ENCODE measurements at places on chromosomes 1 and 21. TPM values are rescaled to one million over a fixed set of nuclear protein-coding genes. Genes with fewer than 3 reads are reported as not detected.
A peak's percentile ranks its signal among the peaks of the same experiment; 100 is the strongest.

DNA sequence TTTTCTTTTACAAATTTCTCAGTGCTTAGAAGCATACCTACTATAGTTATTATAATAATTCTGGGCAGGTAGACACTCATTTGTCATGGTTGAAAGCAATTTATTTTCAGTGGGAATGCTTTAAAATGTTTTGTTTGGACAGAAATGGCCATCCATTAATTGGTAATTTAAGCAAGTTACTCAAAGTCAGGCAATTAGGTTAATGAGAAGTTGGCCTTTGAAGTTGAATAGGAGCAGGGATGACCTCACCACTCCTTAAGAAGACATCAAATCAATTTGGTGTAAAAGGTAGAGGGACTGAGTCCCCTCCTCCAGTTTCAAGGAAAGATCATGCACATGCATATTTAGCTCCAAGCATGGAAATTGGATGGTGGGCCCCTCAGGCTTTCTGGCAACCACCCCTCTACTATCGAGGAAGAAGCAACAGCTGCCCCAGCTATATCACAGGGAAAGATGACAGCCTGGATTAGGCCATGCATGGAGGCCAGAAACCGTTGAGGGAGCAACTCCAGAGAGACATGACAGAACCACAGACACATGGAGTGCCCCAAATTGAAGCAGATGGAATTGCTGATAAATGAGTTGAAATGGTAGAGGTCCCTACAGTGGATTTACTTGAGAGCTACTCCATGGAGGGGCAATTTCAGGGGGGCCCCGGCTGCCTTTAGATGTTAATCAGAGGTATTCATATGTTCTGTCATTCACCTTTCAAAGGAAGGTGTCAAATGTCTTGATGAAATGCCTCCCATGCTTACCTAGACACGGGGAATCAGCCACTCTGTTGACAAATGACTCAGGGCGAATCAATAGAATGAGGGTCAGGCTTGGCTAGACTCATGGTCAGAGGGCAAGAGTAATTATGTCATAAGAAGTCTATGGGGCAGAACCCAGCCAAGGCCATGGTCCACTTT lies 26.7 kb downstream of the HLX start:
- no peaks in the 10 kb centered on the region for H3K27me3 ChIP-seq
- no peaks in the 10 kb centered on the region for H3K36me3 ChIP-seq
- no peak overlapping the region for H3K27ac ChIP-seq
- no peaks in the 10 kb centered on the region for H3K4me1 ChIP-seq

- no peak for DNase-seq
- no peaks in the 10 kb centered on the region for H3K27me3 ChIP-seq
- H3K27ac ChIP-seq, result no peak overlapping the region
- no peak overlapping the region for H3K4me3 ChIP-seq
- no peaks in the 10 kb centered on the region for H3K36me3 ChIP-seq
Measured at GRCh38 chr1:57420981-57421785, 2.7 kb downstream of the DAB1 start.

DNA sequence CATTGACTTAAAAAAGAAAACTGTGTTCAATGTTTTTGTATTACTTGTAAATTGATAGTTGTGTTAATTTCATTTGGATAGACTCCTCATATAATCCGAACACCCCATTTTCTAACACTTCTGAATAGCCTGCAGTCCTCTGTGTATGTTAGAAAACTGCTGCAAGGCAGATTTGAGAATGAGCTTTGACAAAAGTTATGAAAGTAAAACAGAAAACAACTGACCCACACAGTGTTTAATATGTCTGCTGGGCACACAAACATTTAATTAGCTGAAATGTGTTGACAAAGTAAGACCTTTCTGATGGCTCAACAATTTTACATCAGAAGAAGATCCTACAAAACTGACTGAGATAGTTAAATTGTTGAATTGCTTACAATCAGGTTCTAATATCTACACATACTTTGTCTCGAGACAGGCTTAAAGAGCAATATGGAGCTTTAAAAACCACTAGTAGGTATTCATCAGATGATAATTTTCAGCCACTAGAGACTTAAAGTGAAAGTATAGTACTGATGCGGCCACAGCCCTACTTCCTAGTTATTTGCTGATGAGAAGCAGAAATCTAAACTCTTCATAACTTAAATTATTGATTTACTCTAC lies 40.0 kb upstream of the PRMT6 start:
- H3K36me3 ChIP-seq, result no peaks in the 10 kb centered on the region
- no peaks in the 10 kb centered on the region for H3K27me3 ChIP-seq
- no peak overlapping the region for H3K4me3 ChIP-seq
- H3K4me1 ChIP-seq, result no peaks in the 10 kb centered on the region
- DNase-seq, result no peak

DNA sequence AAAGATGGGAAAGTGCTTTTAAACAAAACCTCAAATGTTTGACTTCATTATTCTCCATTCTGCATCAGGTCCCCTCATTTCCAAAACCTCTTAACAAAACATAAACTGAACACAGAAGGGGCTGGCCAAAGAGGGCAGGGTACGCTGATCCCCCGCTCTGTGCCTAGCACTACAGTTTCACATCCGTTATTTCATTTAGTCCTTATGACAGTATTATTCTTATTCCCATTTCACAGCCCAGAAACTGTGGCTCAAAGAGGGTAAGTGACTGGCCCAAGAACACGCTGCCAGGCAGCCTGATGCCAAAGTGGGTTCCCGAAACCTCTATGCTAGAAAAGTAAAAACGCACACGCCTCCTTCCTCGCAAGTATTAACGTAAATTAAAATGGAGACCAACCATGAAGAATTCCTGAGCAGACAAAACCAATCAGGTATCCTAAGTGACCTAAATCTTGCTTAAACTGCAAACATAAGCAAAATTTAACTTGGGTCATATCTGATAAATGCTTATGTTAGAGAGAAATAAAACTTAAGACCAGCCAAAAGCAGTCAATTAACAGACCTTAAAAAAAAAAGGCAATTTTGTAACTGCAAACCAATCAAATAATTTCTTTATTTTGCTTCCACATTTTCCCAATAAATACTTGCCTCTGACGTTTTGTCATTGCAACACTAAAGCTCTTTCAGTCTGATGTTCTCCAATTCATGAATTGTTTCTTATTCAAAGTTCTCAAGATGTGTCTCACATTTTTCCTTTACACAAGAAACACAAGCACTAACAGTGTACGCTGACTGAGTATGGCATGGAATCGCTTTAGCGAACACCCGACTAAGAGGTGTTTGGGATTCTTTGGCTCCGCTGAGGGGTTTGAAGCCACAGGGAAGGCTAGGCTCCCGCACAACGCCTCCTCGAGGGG lies 653 bp downstream of the CASP9 start:
- peak; percentile 70 for DNase-seq
- peaks cover 34% of the 10 kb centered on the region for H3K4me1 ChIP-seq
- H3K36me3 ChIP-seq, result no peaks in the 10 kb centered on the region
- peak overlapping the region; percentile 55 for H3K27ac ChIP-seq

DNA sequence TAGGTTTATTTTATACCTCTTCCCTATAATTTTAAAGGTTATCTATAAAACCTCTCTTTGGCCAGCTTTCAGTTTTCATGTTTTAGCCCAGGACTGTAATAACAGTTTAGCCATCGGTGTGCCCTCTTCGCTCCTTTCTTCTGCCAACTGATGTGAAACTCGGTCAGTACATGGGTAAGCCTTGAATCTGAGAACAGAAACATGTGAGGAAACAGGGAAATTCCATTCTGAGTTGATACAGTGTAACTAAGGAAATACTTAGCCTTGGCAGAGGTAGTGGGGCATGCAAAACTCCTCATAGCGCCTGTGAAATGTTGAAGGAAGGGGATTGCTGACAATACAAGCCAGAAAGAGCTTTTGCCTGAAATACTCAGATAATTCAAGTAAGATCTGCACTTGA lies 465.2 kb downstream of the NCAM2 start:
- H3K27ac ChIP-seq, result no peak overlapping the region
- H3K36me3 ChIP-seq, result no peaks in the 10 kb centered on the region
- DNase-seq, result no peak
- no peak overlapping the region for H3K4me3 ChIP-seq
- no peaks in the 10 kb centered on the region for H3K27me3 ChIP-seq
- H3K4me1 ChIP-seq, result no peaks in the 10 kb centered on the region

DNA sequence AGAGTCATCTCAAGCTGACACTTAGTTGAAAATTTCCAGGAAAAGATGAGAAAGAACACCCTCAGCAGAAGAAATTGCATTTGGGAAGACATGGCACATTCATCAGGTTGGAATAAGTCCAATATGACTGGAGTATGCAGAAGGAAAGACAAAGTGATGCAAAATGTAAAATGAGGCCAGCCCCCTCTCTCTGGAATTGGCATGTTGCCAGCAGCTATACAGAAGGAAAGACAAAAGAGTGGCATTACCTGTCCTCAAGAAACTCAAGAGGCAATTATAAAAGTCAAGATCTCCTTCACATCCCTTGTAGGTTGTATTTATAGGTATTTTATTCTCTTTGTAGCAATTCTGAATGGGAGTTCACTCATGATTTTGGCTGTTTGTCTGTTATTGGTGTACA lies 426.3 kb downstream of the AGBL4 start:
- DNase-seq, result no peak
- H3K27ac ChIP-seq, result no peak overlapping the region
- no peak overlapping the region for H3K4me3 ChIP-seq
- H3K27me3 ChIP-seq, result no peaks in the 10 kb centered on the region

GRCh38 chr1:53264048-53264447 lies 25.7 kb upstream of the MAGOH start:
- no peak for DNase-seq
- H3K4me1 ChIP-seq, result no peaks in the 10 kb centered on the region
- peaks cover 65% of the 10 kb centered on the region for H3K36me3 ChIP-seq
- H3K4me3 ChIP-seq, result no peak overlapping the region
- H3K27ac ChIP-seq, result no peak overlapping the region

GRCh38 chr1:26580116-26580515 lies 50.6 kb downstream of the RPS6KA1 start:
- no peak overlapping the region for H3K27ac ChIP-seq
- DNase-seq, result no peak
- H3K4me1 ChIP-seq, result no peaks in the 10 kb centered on the region
- H3K36me3 ChIP-seq, result no peaks in the 10 kb centered on the region
- no peak overlapping the region for H3K4me3 ChIP-seq

- no peaks in the 10 kb centered on the region for H3K4me1 ChIP-seq
- H3K27me3 ChIP-seq, result no peaks in the 10 kb centered on the region
- no peak for DNase-seq
- H3K27ac ChIP-seq, result no peak overlapping the region
- H3K4me3 ChIP-seq, result no peak overlapping the region
Measured at GRCh38 chr1:213899413-213899812, 88.4 kb upstream of the PROX1 start.

GRCh38 chr1:221392453-221392852 lies 349.4 kb downstream of the DUSP10 start:
- no peaks in the 10 kb centered on the region for H3K27me3 ChIP-seq
- no peak overlapping the region for H3K27ac ChIP-seq
- no peaks in the 10 kb centered on the region for H3K36me3 ChIP-seq
- DNase-seq, result no peak

DNA sequence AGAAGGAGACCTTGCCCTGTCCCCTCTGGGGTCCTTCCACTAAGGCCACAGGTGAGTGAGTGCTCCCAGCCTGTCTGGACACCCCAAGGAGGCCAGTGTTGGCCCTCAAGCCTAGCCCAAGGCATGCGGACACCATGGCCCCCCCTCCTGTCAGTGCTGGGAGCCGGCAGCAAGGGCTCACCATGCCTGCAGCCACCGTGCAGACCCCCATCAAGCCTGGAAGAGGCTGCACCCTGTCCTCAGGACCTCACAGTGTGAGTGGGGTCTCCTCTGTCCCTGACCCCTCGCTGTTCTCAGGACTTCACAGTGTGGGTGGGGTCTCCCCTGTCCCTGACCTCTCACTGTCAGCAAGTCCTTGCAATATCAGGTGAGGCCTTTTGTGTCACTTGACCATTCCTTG lies 33.2 kb upstream of the PRSS38 start:
- no peak overlapping the region for H3K4me3 ChIP-seq
- no peaks in the 10 kb centered on the region for H3K4me1 ChIP-seq
- DNase-seq, result no peak
- H3K36me3 ChIP-seq, result no peaks in the 10 kb centered on the region
- no peaks in the 10 kb centered on the region for H3K27me3 ChIP-seq

GRCh38 chr21:41048623-41049022 lies 119.3 kb upstream of the BACE2 start:
- H3K27me3 ChIP-seq, result no peaks in the 10 kb centered on the region
- no peak overlapping the region for H3K27ac ChIP-seq
- H3K4me1 ChIP-seq, result no peaks in the 10 kb centered on the region
- H3K4me3 ChIP-seq, result no peak overlapping the region
- H3K36me3 ChIP-seq, result no peaks in the 10 kb centered on the region

The SHE gene
- not detected for total RNA-seq

The ABCG1 gene
- not detected for total RNA-seq

The HEYL gene
- total RNA-seq, result not detected

The LCE2B gene
- total RNA-seq, result not detected

The C4BPA gene
- not detected for total RNA-seq

The OR2L2 gene
- total RNA-seq, result not detected

All from Karpas-422 (cell line).